CD4-positive, alpha-beta T cell treated with Interleukin-15 for 4 hours (primary cell): ENCODE measurements at places on chromosomes 7 and 10.

DNA sequence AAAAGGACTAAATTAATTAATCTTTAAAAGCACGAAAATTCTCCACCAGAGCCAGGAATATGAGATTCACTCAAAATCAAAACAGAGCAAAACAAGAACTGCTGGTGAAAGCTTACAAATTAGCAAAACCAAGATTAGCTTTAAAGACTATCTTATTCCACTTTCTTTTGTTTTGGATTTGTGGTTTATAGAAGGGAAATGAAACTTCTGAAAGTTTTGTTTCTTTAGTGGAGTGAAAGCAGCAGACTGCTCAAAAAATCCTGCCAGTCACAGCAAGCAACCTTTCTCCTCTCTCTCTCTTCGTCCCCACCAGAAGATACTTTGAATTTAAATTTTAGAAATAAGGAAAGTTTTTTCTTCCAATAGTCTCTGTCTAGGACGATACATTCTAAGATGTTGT lies 7.8 kb downstream of the ACTA2 start:
- no peak for DNase-seq

DNA sequence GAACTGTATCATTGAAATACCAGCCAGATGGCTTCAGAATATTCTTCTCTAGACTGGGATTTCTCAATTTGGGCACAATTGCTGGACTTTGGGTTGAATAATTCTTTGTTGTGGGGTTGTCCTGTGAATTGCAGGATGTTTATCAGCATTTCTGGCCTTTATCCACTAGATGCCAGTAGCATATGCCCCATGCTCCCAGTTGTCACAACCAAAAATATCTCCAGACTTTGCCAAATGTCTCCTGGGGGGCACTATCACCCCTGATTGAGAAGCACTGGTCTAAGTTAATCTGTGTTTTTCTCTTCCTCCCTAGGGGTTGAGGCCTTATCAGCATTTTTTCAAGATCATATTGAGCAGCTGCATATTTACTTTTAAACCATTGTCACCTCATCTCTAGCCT lies 204.9 kb upstream of the SP8 start:
- DNase-seq = no peak

- DNase-seq = no peak
Observed at GRCh38 chr7:141184532-141185190, 110.8 kb downstream of the TMEM178B start.

GRCh38 chr10:130932326-130933007 lies 379.1 kb downstream of the TCERG1L start:
- DNase-seq = no peak

- no peak for DNase-seq
Observed at GRCh38 chr10:110989016-110989415, 69.6 kb downstream of the SHOC2 start.

DNA sequence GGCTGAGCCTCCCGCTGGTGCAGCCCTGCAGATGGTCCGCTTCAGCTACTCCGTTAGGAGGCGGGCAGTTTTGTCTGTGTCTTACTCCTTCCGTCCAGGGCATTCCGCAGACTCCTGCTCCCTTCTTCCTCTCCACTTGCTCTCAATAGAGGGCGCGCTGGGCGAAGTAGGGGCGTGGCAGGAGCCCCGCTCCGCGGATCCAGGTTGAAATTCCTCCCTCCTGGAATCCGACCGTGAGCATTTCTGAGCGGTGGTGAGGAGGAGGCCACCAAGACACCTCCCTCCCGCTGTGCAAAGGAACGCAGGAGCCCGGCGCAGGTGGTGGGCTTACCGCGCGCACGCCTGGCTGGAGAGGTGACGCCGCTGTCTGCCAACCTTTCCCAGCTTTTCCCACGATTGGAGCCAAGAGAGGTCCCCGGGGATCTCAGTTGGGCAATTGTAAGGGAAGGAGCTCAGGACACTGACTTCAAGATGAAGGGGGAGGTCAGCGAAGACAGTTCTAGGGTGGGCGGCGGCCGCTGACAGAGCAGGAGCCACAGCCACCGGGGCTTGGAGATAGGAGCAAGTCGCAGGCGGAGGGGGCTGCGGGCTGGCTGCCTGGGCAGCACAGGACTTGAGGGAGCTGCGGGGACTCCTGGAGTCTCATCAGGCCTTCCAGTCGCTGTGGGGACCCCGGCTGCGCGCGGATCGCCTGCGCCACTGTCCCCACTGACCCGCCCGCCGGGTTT lies 1011.3 kb downstream of the XPNPEP1 start:
- no peak for DNase-seq

GRCh38 chr7:98231493-98232262 lies 20.4 kb downstream of the TECPR1 start:
- DNase-seq = no peak

GRCh38 chr7:57305192-57305748 lies 144.7 kb upstream of the ZNF716 start:
- DNase-seq = no peak

DNA sequence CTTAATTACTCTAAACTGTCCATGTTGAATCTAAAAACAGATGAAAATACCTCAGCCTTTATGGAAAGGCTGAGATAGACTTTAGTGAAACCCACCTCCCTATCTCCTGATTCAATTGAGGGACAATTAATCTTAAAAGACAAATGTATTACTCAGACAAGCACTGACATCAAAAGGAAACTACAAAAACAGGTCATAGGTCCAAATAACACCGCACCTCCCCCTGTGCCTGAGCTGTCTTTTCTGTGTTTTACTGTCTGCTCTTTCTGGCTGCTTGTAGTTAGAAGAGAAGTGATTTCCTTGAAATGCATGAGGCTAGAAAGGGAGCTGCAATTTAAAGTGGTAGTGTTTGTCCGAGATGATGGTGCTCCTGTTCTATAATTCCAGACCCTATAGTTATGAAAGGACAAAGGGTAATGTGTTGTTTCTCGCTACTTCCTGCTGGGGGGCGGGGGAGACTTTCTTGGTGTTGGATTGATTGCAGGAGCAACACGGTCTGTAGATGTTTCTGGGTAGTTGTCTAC lies 16.0 kb downstream of the AKR1C8 start:
- no peak for DNase-seq

DNA sequence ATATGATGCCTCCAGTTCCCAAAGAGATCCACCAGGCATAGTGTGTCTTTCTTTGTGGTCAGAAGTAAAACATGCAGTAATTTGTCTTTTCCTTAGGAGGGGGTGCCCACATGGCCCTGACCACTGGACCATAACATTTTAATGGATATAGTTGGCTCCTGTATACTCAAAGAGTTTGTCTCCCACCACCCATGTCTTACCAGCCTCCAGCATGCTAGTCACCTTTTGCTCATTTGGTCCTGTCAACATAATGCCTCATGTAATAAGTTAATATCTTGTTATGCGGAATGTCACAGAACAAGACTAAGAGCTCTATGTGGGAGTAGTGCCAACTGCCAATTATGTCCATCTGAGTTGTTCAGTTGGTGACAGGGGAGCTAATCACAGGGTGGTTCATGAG lies 83.4 kb upstream of the IFRD1 start:
- no peak for DNase-seq

GRCh38 chr10:11677480-11677879 lies 64.7 kb upstream of the ECHDC3 start:
- DNase-seq = no peak

GRCh38 chr10:52652431-52653262 lies 119.9 kb downstream of the MBL2 start:
- no peak for DNase-seq

- no peak for DNase-seq
Observed at GRCh38 chr7:80150611-80151273, 16.1 kb downstream of the GNAI1 start.

DNA sequence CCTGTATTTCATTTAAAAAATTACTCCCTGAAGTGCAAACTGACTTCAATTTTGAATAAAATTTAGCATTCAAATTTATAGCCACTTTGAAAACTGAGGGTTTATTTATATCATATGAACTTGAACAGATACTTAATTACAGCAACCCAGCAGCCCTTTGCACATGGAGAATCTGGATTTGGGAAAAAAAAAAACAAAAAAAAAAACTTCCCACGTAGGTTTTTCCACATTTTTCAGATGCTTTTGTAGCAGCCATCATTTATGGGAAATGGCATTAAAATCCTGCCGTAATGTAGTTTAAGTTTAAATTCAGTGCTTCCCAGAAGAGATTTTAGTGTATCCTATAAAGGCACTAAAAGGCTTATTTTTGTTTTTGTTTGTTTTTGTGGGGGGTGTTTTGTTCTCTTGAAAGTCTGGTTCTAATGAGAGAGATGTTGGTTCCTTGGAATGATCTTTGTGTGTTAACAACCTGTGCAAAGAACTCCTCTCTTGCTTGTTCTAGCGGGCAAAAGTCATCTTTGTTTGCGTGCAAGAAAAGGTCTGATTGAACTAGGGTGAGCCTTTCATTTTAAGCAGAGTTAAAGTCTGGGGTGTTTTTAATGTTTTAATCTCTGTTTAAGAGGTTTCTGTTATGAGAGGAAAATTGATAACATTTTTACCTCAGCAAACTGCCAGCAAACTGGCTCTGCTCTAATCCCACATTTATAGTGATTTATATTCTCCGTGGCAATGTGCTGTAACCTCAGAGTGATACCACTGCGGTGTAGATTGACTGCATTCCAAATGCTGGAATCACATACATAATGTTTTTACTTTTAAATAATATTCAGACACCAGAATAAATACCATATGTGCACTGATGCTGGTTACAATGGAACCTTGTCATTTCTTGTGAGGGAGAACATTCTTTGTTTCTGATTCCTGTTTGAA lies 105.5 kb downstream of the WNT2 start:
- DNase-seq = no peak

DNA sequence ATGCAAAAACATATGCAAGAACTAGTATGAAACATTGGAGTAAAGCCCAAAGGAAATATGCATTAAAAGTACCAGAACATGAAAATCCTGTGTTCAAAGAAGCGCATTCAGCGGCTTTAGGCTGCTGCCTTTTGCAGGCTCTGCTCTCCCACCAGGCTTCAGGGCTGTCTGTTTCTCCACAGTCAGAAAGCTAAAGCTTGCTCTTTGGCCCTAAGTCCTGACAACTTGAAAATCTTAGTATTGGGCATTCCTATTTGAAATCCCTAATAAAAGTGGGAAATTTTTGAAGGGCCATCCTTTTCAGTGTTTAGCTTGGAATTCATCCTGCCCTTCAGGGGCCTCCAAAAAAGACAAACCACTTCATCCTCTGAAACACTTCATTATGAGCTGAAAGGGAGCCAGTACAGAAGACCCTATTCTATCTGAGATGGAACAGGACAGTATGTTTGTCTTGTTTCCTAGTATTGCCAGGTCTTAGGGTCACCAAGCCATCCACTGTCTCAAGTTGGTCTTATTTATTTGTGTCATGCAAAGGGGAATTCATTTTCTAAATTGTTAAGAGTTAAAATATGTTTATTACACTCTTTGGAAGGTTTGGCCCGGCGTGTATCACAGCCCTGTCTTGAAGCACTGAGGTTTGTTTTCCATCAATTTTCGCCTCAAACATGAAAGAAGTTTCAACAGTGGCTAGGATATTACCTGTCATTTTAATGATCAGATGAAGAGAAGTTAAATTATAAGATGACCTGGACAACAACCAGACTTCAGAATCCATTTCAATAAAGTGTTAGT lies 326.3 kb upstream of the BMPER start:
- no peak for DNase-seq

- no peak for DNase-seq
Observed at GRCh38 chr10:89916468-89917215, 215.3 kb downstream of the KIF20B start.

DNA sequence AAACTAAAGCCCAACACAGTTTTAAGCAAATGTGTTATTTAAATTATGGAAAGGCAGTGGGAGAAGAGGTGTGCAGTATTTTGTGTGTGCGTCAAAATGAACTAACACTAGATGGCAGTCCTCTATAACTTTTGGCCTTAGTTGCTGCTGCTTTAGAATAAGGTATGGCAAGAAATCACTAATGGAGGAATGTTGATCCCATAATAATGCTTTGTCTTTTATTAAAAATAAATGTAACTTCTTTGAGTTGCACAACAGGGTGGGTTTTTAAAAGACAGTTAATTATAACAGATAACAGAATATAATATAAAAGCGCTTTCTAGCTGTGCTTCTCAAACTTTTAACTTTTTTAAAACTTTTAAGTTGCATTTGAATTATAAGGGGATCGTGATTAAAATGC lies 56.4 kb downstream of the BBS9 start:
- peak; percentile 42 for DNase-seq

GRCh38 chr10:49309691-49310411 lies 10.9 kb downstream of the C10orf71 start:
- peak; percentile 6 for DNase-seq

- no peak for DNase-seq
Observed at GRCh38 chr7:43756368-43757072, 2.0 kb upstream of the BLVRA start.

- no peak for DNase-seq
Observed at GRCh38 chr10:72812753-72813430, 80.6 kb upstream of the OIT3 start.

DNA sequence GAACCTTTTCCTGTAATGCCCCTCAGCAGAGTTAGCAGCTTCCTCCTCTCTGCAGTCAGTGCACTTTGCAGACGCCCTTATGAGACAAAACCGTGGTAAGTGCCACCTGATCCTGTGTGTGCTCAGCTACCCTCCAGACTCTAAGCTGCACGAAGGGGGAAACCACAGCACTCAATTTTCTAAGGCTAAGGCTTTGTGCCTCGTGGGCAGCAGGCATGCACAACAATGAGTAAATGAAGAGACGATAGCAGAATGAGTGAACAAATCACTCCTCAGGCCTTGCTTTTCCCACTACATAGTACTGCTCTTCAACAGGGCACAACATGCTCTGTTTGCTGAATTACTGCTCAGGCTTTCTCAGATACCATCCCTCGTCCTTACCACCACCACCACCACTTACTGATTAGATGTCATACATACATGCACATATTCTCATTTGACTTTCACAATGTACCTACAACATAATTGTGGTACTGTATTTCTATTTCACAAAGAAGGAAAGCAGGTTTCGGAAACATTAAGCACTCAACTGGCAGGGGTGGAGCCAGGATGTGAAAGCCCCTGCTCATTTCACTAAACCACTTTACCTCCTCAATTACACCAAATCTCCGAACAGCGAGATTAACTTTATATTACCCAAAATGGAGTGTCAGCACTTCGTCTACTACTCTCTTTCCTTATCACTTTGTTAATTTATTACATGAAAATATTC lies 85.4 kb downstream of the ICA1 start:
- DNase-seq = peak; percentile 80

- DNase-seq = no peak
Observed at GRCh38 chr7:157136372-157136771, 2.4 kb upstream of the UBE3C start.

DNA sequence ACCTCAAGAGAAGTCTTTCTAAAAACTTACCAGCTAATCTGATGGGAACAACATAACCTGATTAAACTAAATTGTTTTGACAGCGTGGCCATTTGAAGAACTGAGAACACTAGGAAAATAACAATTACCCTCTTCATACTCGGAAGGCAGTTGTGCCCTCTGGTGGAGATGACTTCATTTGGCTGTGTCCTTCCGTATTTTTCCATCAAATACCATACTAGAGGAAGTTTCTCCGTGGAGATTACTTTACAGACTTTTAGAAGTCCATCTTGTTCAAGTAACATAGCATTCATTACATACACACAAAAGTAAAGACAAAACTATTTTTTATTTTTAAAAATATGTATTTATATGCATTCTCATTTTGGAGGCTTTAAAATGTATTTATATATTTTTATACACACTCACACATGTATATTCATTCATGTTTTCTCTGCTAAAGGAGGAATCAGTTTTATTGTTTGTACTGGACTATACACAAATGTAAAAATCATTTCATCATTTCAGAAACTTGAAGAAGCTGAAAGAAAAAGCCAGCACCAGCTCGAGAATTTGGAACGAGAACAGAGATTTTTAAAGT lies 25.2 kb downstream of the SMNDC1 start:
- DNase-seq = peak; percentile 48
